ENCODE measurements at places on chromosomes 5 and 9.

DNA sequence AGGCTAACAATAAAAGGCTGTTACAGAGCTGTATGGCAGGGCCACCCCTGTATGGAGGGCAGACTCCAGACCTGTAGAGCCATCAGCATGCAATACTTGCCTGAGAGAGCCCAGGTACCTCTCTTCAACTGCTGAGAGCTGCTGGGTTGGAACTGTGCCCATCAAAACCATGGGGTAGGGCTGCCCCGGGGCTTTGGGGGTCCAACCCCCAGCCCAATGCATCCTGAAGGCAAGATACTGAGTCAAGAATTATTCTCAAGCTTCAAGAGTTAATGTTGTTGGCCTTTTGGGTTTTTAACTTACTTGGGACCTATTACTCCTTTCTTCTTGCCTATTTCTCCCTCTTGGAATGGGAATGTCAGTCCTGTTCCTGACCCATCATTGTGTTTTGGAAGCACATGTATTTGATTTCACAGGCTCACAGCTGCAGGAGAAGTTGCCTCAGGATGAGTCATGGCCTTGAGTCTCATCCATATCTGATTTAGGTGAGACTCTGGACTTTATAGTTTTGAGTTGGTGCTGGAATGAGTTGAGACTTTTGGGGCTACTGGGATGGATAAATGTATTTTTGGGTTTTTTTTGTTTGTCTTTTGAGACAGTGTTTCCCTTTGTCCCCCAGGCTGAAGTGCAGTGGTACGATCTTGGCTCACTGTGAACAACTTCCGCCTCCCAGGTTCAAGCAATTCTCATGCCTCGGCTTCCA lies 21.0 kb upstream of the CDK7 start:
- no peak for DNase-seq

- no peak for DNase-seq
These were observed at the start of gene FAM78A for GRCh38 chr9:131276094-131276888. TSS of gene FAM78A (minus strand) at chr9:131276510. CDS start at chr9:131276179, 331 bp downstream.

DNA sequence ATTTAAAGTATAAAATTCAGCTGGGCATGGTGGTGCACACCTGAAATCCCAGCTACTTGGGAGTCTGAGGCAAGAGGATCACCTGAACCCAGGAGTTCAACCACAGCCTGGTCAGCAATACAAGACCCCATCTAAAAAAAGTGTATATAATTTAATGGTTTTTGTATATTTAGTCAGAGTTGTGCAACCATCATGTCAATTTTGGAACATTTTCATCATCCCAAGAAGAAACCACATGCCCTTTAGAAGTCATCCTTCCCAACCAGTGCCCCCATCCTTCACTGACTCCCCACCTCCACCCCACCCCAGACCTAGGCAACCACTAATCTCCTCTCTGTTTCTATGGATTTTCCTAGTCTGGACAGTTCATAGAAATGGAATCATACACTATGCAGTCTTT lies 18.8 kb upstream of the TEK start:
- no peak for DNase-seq

GRCh38 chr9:17339156-17339555 lies 204.3 kb downstream of the CNTLN start:
- no peak for DNase-seq

DNA sequence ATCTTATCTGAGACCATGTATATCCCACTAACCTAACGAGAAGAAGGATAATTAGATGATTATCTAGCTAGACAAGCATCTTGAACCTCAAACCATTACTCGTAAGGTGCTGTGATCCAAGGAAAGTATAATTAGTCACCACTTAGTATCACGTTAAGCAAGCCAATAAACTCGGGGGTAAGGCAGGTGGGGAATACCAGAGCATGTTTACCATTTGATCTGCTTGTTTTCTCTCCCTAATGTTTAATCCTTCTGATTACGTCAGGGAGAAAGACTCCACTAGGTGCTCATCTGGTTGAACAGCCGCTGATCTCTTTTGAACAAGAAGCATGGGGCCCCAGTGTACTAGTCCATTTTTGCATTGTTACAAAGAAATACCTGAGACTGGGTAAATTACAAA lies 69.9 kb upstream of the SLC1A1 start:
- DNase-seq, result no peak

- no peak for DNase-seq
These were observed 96.7 kb upstream of the RETREG1 start for GRCh38 chr5:16713386-16713928.

DNA sequence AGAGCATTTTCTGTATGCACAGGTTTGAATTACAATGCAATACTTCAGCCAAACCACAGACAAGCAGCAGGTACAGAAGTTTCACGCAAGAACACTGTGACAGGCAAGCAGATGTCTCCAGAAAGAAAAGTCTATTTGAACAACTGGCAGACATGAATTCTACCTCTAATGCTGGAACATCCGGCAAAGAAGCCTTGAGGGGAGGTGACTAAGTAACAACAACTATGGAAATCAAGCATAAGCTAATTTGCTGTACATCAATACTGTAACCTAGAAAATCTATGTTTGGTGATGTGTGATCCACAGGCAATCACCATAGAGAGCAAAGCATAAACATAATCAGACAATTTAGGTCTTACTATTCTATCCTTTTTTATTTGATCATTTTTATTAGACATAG lies 65.5 kb downstream of the PLK2 start:
- no peak for DNase-seq

DNA sequence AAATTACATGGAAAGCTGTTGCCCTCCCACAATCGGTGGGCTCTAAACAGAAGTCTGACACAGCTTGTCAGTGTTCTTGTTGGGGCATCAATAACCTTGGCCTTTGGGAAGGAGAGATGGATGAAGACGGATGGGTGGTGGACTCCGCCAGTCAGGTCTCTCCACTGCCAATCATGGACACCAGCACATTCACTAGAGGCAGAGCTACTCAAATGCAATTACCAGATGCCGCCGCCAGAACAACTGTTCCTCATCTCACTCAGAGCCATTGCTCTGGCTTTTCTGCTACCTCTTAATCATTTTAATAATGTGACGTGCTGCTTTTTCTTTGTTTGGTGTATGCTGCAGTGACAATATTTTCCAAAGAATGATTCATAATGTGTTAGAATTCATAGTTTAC lies 27.9 kb upstream of the SEMA5A start:
- DNase-seq, result no peak

GRCh38 chr5:158943057-158943456 lies 156.7 kb downstream of the EBF1 start:
- DNase-seq, result peak; percentile 82

DNA sequence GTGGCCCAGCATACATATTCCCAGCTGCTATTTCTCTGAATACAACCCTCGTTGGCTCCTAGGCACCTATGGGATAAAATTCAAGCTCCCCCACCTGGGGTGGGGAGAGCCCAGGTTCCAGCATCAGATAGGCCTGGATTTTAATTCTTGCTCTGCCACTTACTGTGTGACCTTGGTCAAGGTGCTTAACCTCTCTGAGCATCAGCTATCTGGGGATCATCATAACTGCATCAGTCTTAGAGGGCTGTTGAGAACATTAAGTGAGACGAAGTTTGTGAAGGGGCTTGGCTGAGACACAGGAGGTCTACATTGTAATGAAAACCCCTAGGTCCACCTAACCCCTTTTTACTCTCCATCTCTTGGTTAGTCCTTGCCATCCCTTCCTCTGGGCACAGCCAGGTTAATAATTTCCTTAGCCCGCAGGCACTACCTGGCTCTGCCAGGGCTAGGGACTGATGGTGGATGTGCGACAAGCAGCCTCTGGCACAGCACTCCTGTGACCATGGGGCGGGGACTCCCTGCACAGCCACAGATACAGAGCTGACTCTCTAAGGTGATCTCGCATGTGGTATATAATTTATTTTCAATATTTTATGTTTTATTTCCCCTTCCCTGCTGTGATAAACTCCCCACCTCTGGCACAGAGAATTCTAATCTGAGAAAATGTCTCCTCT lies 68.7 kb downstream of the CRB2 start:
- DNase-seq, result no peak

- no peak for DNase-seq
These were observed 54.8 kb upstream of the NKD2 start for GRCh38 chr5:953535-954449.

DNA sequence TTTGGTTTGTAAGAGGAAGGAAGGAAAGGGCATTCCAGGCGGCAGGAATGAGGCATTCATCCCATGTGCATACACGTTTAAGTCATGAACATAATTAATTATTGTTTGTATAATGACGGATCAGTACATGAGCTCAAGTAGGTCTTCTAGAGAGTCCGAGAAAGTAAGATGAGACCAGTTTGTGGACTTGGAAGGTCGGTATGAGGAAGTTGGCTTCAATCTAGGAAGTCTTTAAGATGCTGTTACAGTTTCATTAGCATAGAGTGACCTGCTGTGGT lies 2.1 kb downstream of the GTF3C4 start:
- DNase-seq, result no peak

GRCh38 chr9:112750764-112751055 lies 150 bp downstream of the SNX30 start:
- no peak for DNase-seq

GRCh38 chr9:89664896-89665329 lies 60.1 kb downstream of the GADD45G start:
- DNase-seq, result no peak

DNA sequence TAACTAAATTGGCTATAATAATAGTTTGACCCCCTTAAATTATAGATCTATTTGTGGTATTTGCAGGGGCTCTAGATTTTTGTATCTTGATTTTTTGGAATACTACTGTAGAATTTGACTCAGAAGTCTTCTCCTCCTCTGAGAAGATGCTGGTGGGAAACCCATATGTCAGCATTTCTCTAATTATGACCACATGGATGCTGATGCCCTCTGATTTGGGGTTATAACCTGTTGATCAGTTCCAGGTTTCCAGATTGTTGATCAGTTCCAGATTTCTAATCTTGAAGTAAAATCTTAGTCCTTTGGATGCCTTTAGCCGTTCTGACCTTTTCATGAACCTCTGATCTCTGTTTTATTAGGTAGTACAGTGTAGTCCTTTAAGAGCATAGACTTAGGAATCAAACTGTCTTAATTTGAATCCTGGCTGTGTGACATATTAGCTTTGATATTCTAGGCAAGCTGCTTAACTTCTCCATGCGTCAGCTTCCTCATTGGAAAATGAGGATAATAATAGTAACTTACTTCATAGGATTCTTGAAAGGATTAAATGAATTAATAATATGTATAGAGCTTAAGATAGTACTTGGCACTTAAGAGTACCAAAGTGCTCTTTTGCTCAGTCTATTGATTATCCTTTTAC lies 8.1 kb downstream of the FSD1L start:
- DNase-seq, result no peak

DNA sequence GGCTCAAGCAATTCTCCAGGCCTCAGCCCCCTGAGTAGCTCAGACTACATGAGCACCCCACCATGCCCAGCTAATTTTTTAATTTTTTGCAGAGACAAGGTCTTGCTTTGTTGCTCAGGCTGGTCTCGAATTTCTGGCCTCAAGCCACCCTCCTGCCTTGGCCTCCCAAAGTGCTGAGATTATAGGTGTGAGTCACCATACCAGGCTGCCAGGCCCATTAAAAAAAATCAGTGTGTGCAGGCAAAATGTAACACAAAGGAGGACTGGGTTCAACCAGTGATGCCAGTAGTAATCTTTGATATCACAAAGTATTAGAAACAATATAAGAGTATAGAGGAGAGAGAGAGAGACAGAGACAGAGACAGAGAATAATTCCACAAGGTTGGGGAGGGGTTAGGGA lies 322.7 kb downstream of the MSX2 start:
- DNase-seq, result no peak

GRCh38 chr9:22817181-22817580 lies 370.6 kb downstream of the DMRTA1 start:
- peak; percentile 4 for DNase-seq

DNA sequence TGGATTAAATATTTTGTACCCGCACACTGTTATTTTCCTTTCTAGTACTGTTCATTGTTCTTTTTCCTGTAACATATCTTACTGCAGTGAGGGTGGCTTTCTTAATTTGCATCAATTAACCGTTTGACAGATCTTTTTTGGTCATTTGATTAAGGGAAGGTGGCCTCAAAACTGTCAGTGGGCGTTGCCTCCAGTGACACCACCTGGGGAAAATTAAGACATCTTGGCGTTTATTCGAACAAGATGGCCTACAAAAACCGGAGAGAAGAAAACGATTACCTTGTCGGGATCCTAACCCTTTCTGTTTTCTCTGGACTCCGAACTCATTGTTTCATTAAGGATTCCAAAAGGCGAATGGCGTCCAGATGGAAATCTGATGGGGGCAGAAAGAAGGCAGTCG lies 2.0 kb downstream of the BASP1 start:
- no peak for DNase-seq

- DNase-seq, result no peak
These were observed 30.0 kb downstream of the TRIM32 start for GRCh38 chr9:116717150-116717549.

- DNase-seq, result peak; percentile 62
These were observed 183.4 kb downstream of the PAPPA start for GRCh38 chr9:116337015-116337414.

GRCh38 chr9:117643288-117643654 lies 60.9 kb upstream of the TLR4 start:
- DNase-seq, result no peak

DNA sequence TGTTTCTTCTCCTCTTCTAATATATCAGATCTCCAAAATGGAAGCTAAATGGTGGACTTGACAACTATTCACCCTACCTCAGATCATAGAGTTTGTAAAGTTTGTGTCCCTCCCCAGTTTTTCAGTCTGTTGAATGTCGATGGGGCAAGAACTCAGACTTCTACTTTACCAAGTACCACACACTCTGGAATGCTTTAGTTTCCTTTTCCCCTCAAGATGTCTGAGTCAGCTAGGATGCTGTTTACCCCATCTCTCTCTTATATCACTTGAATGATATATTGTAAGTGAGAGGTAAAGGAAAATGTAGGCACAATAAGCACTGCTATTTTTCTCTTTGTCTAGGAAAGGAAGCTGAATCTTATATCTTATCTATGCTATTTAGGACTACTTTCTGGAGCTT lies 25.9 kb upstream of the TAL2 start:
- DNase-seq, result no peak

- DNase-seq, result no peak
These were observed 53.4 kb downstream of the SNX18 start for GRCh38 chr5:54570916-54571315.

DNA sequence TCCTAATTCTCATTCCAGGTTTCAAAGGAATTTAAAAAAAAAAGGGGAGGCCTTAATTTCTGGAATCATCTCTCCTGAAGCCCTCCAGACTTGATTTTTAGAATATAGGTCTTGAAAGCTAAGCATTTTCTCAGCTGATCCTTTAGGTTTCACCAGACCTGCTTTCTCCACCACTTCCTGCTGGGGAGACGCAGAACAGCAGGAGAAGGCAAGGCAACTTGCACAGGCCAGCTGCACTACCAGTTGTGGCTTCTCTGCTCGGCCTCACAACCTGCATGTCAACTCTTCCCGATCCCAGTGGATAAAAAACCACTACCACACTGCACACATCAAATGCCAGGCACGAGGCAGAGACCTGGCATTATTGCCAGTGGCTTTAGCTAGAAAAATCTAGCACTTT lies 119.8 kb downstream of the SIL1 start:
- no peak for DNase-seq

- DNase-seq, result no peak
These were observed 21.9 kb downstream of the ARRDC3 start for GRCh38 chr5:91361055-91361701.
